ENCODE measurements at places on chromosomes 2 and 18.

DNA sequence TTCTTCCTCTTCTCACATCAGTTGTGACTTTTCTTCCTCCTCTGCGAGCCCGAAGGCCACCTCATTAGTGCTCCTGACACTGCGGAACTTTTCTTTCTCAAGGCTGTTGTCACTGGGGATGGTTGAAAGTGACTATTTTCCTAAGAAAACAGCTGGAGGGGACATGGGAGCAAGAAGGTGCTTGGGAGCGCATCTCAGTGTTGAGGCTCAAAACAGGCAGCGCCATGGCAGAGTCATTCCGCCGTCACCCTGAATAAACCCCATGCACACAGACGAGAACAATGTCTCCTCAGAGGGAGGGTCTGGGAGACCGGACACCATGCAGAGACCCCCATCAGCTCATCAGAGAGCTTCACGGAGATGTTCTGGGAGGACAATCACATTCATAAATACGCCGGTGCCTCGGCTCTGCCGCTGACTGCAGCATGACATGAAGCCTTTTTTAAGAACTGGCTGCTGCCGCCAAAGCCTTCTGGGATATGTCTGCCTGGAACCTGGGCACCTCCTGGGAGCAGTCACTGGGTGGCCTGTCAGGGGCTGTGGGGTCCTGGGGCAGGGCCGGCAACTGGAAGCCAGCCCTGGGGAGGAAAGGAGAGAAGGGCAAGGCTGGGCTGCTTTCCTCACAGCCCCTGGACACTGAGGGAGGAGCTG lies 19.2 kb downstream of the ATOH8 start:
- no peak for DNase-seq

DNA sequence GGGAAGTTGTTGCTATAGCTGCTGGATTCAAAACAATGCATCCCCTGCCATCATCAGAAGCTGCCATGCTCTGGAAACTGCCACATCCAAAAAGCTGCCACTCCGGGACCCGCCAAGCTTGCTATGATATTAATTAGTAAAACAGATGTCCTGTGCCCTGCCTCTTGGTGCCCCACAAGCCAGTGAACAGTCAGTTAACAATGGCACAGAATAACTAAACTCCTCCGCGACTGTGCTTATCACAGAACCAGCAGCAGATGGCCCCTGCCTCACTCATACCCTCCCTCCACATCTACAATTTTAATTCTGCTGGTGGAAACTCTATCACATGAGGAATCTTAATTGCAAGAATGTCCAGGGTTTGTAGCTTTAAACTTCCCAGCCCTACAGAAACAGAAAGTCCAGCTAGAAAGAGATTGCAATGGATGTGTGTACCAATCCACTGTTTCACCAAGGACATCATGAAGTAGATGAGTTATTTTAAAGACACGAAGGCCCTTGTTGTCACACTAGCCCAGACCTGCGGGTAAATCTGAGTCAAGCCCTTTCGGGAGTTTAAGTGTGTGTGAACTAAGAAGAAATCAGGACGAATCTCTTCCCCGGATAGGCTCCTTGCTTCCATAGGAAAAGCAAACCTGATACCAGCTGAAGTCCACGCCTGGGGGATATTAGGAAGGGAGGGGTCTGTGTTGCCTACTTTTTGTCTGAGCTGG lies 7.4 kb upstream of the ACYP2 start:
- DNase-seq: no peak

GRCh38 chr18:5519448-5520298 lies 24.1 kb downstream of the EPB41L3 start:
- no peak for DNase-seq

DNA sequence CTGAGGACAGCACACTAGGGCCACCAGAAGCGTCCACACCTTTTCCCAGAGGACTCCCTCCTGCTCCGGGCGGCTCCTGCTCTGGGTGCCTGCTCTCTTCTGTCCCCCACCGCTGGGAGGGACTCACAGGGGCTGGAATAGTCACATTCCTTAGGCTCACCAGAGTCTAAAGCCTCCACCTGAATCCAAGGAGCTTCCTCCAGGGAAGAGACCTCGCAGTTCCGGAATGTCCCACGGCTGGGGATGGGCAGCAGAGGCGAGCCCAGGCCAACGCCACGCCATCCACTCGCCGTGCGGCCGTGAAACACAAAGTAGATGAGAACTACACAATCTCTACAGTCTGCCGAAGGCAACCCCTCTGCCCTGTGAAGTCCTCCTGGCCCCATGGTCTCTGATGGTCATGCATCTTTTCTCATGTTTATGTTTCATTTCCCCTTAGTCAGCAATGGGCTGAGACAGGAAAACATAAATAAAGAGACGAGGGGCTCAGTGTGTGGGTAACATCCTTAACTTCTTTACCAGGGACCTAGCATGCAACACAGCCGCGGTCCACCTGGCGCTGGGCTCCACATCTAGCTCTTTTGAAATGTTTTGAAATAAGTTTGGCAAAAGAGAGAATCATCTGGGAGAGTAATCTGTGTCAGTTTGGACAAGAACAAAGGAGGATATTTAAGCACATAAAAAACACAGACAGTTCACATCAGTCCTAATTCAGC lies 98.4 kb downstream of the PXDN start:
- no peak for DNase-seq

DNA sequence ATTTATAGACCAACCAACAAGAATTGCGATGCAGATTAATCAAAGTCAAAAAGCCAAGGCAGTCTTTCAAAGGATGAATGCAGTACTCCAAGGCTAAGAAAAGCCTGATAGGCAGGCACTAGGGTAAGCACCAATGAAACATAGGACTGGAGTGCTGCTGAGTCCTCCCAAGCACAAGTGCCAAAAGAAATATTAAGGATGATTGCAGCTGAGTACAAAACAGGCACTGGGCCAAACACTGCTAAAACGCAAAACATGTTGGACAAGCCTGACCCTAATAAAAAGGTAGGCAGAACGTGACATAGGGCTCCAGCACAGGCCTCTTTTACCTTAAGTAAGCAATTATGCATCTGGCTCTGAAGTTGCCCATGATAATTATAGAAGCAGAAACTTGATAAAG lies 160.1 kb upstream of the LRP1B start:
- DNase-seq: no peak
